ENCODE measurements at places on chromosomes 11 and 22.

DNA sequence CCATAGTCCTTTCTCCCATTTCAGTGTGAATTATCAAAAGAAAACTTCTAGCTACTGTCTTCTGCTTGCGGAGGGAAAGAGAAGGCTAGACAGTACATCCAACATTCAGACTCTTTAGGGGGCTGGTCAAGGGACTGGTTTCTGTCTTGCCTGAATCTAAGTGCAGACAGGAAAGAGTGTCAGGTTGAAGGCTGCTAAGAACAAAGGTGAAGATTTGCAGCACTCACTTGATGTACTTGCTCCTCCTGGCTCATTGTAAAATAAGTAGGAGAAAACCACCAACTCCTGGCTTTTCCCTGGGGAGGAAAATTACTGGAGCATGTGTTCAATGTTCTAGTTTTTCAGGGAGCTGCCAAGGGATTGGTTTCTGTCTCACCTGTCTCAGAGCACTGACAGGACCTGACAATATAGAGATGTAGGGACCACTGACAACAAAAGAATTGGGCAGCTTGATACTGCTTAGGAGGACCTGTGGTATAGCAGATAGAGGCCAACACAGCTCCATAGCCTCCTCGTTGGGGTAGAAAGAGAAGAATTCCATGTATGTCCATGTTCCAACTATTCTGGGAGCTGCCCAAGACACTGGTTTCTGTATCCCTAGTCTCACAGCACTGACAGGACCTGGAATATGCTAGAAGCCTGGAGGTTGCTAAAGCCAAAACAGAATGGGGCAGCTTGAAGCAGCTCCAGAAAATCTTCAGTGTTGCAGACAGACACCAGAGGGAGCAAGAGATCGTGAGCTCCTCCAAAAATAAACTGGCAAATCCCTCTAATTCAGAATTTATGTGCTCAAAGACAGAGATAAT, 39.7 kb upstream of the MMP12 start:
- peak; percentile 67 for DNase-seq

- no peak for DNase-seq
Observed at GRCh38 chr22:37484480-37485394, 1.4 kb downstream of the MFNG start.

GRCh38 chr11:120332822-120333716, 3.1 kb upstream of the ARHGEF12 start:
- peak; percentile 30 for DNase-seq

GRCh38 chr11:79400206-79400605, 40.6 kb downstream of the TENM4 start:
- DNase-seq = no peak

DNA sequence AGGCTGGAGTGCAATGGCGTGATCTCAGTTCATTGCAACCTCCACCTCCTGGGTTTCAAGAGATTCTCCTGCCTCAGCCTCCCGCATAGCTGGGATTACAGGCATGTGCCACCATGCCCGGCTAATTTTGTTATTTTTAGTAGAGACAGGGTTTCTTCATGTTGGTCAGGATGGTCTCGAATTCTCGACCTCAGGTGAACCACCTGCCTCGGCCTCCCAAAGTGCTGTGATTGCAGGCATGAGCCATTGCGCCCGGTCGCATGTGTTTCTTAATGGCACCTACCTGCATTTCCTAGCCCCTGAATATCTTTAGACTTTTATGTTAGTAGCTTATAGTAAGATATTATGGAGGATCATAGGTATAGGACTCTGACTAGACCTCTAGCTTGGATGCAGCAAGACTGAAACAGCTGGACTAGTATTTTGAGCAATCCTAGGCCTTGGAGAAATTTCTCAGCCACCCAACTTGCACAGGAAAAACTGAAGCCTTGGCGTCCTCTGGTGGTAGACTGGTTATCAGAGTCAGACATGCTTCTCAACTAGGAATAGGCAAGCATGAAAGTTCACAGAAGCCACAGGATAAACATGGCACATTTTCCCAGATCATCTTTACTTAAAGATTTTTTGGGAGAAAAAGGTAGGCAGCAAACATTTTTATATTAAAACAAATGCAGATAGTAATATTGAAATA, 22.7 kb upstream of the C1QTNF4 start:
- DNase-seq = peak; percentile 87

DNA sequence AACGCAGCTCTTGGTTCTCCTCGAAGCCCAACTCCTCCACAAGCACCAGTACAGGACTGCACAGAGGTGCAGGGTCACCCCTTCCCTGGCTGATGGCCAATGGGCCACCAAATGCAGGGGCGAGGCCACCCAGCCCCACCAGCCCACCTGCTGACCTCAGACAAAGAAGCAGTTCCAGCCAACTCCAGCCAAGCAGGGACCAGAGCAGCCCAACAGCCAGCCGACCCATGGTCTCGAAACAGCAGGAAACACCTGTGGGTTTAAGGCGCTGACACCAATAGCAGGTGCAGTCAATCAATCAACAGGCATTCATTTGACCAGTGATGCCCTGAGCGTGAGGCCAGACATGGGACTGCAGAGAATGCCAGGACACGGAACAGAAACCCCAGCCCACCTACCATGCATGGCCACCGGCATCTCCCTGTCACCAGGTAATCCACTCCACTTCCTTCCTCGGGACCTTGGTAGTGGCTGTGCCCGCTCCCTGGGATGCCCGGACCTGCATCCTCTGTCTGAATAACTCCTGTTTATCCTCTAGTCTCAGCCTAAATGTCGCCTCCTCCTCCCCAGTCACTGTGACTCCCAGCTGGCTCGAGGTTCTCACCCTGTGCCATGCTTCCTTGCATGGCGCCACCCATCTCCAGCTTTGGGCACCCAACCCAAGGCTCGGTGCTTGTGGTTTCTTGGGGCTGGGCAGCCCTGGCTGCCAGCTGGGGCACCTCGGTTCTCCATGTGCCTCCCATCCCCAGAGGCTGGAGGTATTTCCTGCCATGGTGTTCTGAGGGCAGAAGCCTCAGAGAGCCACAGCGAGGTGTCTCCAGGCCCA, 1475.4 kb downstream of the BRD1 start:
- DNase-seq = no peak

Data from fibroblast of pulmonary artery (primary cell).